Endothelial cell of umbilical vein (primary cell): ENCODE measurements at places on chromosomes 7 and 10.

DNA sequence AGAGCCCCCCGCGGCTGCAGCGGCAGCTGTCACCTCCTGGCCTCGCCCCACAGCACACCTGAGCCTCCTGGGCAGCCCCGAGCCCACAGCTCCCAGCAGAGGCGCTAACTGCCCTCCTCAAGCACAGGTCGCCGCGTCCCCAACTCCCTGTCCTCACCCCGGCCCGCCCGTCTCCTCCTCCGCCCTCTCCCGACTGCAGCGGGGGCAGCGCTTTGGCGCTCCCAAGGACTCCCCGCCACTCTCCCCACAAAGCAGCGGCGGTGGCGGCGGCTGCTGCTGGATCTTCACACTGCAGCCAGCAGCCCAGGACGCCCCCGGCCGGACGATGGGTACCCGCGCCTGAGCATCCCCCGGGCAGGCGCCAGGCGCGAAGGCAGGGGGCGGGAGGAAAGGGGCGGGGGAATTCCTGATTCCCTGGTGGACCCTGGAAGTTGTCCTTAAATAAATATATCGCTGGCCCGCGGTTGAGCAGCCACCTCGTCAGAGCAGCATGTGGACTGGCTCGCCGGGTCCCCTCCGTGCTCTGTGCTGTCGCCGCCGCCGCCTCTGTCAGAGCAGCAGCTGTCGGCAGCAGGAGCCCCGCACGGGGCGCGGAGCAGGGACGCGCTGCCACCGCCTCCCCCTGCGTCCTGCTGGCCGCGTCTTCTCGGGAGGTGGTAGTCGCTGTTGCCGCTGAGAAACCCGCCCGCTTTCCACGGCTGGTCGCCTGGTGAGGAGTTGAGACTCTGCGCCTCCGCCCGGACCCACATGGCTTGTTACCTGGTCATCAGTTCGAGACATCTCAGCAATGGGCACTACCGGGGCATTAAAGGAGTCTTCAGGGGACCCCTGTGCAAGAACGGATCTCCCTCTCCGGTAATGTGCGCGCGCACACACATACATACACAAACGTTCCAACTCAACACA is at the start of gene ZNF804B:
TSS of gene ZNF804B (plus strand) at position 471 of the 906 bp plus-strand sequence. CDS start at position 748, 277 bp downstream.
- peak; percentile 7 for DNase-seq

DNA sequence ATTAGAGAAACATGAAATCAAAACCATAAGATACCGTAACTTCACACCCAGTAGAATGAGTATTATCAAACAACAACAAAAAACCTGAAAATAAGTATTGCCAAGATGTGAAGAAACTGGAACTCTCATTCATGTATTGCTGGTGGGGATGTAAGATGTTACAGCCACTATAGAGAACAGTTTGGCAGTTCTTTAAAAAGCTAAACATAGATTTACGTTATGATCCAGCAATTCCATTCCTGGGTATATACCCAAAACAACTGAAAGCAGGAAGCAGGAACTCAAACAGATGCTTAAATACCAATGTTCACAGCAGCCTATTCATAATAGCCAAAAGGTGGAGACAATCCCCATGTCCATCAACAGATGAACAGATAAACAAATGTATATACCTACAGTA is 72.5 kb downstream of the NT5C2 start:
- DNase-seq = no peak

GRCh38 chr7:38973760-38974159 is 3.9 kb upstream of the POU6F2 start:
- DNase-seq = no peak

GRCh38 chr7:102138676-102139075 is 148.0 kb upstream of the SH2B2 start:
- no peak for DNase-seq

DNA sequence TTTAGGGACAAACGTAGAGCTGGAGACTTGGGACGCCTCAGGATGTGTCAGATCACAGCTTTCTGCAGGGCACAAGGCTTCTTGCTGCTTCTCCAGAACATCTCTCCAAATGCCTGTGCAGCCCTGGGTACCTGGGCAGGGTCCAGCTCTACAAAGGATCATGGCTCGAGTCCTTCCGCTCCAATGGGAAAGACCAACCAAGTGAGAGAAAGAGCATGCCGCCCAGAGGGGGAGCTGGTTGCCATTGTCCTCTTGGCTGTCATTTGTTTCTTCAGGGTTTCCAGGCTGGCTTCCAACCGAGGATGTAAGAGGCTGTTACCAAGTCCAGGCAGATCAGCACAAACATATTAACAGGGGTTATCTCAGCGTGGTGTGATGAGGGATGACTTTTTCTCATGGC is 5.6 kb upstream of the LEP start:
- no peak for DNase-seq

- no peak for DNase-seq
These were observed 10.4 kb upstream of the OCM2 start for GRCh38 chr7:98000356-98000755.

DNA sequence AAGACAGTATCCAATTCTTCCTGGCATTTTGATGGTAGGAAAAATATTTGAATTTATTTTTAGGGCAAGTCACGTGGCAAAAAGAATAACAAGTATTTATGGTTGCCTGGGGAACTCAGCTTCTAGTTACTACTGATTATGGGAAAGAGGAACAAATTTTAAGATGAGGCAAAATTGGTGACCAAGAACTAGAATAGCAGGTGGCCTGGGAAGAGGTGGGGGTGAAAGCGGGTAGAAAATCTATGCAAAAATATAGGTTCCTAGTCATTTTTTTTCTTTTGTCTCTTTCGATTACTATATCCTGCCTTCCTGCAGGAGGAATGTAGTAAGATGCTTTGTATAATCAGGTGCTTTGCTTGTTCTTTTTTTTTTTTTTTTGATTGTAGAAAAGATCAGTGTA is 27.8 kb downstream of the ENTPD1 start:
- no peak for DNase-seq

- DNase-seq = no peak
These were observed 334.5 kb upstream of the SORCS1 start for GRCh38 chr10:107498983-107499382.

GRCh38 chr7:13933091-13933490 is 56.4 kb downstream of the ETV1 start:
- no peak for DNase-seq

DNA sequence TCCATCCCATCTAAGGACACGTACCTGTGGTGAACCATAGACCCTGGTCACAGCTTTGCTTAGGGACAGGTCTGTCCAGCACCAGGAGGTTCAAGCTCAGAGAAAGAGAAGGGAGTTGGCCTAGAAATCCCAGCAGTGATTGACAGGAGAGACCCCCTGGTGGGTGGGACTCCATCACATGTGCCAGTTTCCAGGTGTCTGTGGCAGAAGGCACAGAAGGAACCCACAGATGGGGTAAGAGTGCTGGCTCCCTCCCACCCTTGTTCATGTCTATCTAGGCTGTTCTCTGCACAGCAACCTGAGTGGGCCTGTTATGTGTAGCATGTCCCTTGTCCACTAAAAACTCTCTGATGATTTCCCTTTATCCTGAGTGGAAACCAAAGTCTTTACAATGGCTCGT is 54.0 kb upstream of the GRB10 start:
- DNase-seq = no peak

- no peak for DNase-seq
These were observed 19.8 kb upstream of the WIPI2 start for GRCh38 chr7:5170251-5170650.

GRCh38 chr7:99499371-99499720 is 735 bp downstream of the ZNF394 start:
- no peak for DNase-seq

DNA sequence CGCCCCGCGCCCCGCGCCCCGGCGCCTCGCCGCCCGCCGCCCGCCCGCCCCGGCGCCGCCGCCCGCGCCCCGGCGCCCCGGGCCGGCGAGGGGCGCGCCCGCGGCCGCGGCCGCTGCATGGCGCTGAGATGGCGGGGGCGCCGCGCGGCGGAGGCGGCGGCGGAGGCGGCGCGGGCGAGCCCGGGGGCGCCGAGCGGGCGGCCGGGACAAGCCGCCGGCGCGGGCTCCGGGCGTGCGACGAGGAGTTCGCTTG is 174 bp downstream of the ADCY1 start:
- no peak for DNase-seq
